ENCODE measurements at places on chromosomes 1 and 21. TPM values are rescaled to one million over a fixed set of nuclear protein-coding genes. Genes with fewer than 3 reads are reported as not detected.
A peak's percentile ranks its signal among the peaks of the same experiment; 100 is the strongest.

IVL gene
- total RNA-seq: not detected

RNF186 gene
- not detected for total RNA-seq

FCGR3B gene
- total RNA-seq: not detected

BGLAP gene
- not detected for total RNA-seq

LCE1A gene
- total RNA-seq: not detected

TNFRSF4 gene
- 0.59 TPM for total RNA-seq

INSRR gene
- not detected for total RNA-seq

KRTAP12-2 gene
- not detected for total RNA-seq

XCL1 gene
- 0.25 TPM for total RNA-seq

TMEM200B gene
- total RNA-seq: 15.4 TPM

DNA sequence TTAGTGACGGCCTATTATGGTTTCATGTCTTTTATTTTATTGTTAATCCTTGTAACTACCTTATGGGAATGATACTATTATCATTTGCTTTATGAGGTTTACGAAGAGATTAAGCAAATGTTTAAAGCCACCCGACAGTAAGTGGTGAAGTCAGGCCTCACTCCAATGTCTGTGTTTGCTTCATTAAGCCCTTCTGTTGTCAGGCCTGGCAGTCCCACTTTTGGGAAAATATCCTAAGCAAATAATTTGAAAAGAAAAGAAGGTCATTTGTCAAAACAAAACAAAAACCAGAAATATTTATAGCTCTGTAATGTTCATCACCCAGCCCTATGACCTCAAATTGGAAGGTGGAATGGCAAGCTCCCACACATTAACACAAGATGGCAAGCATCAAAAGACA, 40.7 kb upstream of the USP24 start:
- no peak overlapping the region for H3K27ac ChIP-seq
- H3K27me3 ChIP-seq: peaks cover 4% of the 10 kb centered on the region
- H3K4me1 ChIP-seq: peaks cover under 1% of the 10 kb centered on the region

DNA sequence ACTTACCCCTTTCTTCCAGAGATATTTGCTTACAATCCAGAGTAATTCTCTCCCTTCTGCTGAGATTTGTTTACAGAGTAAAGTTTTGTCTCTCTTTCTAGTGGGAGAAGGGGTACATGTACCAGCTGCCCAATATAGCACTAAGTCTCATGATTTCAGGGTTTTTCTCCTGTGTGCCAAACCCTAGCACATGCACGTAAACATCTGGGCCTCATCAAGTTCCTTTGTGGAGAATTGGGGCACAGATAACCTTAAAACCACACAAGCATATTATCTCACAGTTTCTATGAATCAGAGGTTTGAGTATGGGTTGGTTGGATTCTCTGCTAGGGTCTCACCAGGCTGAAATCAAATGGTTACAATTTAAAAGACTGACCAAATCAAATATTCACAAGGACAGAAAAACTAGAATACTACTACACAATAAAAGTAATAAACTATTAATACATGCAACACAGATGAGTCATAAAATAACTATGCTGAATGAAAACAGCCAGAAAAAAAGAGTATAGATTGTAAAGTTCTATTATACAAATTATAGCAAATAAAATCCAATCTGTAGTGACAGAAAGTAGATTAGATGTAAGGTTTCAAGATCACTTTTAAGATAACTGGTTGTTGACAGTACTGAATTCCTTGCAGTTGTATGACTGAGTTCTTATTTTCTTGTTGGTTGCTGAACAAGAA, 347.4 kb upstream of the PTBP2 start:
- peaks cover 35% of the 10 kb centered on the region for H3K4me1 ChIP-seq
- peaks cover 2% of the 10 kb centered on the region for H3K36me3 ChIP-seq
- no peak for DNase-seq
- H3K4me3 ChIP-seq: no peak overlapping the region
- H3K27me3 ChIP-seq: no peaks in the 10 kb centered on the region
- H3K27ac ChIP-seq: no peak overlapping the region

DNA sequence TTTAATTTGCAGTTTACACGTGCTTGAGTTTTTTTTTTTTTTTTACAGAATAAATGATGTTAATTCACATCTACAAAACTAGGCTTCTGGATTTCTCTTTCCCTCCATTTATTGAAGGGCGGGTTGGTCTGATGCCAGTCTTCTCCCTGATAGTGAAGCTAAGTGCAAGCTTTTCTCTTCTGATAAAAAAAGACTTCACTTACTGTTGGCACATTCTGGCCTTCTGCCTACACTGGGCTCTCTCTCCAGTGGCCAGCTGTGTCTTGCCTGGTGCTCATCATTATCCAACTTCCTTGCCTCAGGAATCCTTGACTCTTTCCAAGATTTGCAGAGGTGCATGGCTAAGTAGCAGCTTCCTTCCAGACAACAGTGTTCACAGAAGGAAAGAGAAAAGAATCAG, 7.6 kb upstream of the RAP1A start:
- no peak overlapping the region for H3K27ac ChIP-seq
- no peaks in the 10 kb centered on the region for H3K27me3 ChIP-seq
- no peak for DNase-seq
- H3K4me1 ChIP-seq: no peaks in the 10 kb centered on the region
- no peak overlapping the region for H3K4me3 ChIP-seq

- no peak overlapping the region for H3K4me3 ChIP-seq
- no peaks in the 10 kb centered on the region for H3K36me3 ChIP-seq
- no peaks in the 10 kb centered on the region for H3K4me1 ChIP-seq
- peaks cover 33% of the 10 kb centered on the region for H3K27me3 ChIP-seq
These were observed 7.3 kb upstream of the SLC5A9 start for GRCh38 chr1:48215222-48215621.

- peaks cover 6% of the 10 kb centered on the region for H3K36me3 ChIP-seq
- H3K27me3 ChIP-seq: no peaks in the 10 kb centered on the region
- H3K4me1 ChIP-seq: no peaks in the 10 kb centered on the region
- H3K4me3 ChIP-seq: no peak overlapping the region
- DNase-seq: no peak
- H3K27ac ChIP-seq: no peak overlapping the region
These were observed 43.9 kb downstream of the ZNF684 start for GRCh38 chr1:40575336-40575735.

DNA sequence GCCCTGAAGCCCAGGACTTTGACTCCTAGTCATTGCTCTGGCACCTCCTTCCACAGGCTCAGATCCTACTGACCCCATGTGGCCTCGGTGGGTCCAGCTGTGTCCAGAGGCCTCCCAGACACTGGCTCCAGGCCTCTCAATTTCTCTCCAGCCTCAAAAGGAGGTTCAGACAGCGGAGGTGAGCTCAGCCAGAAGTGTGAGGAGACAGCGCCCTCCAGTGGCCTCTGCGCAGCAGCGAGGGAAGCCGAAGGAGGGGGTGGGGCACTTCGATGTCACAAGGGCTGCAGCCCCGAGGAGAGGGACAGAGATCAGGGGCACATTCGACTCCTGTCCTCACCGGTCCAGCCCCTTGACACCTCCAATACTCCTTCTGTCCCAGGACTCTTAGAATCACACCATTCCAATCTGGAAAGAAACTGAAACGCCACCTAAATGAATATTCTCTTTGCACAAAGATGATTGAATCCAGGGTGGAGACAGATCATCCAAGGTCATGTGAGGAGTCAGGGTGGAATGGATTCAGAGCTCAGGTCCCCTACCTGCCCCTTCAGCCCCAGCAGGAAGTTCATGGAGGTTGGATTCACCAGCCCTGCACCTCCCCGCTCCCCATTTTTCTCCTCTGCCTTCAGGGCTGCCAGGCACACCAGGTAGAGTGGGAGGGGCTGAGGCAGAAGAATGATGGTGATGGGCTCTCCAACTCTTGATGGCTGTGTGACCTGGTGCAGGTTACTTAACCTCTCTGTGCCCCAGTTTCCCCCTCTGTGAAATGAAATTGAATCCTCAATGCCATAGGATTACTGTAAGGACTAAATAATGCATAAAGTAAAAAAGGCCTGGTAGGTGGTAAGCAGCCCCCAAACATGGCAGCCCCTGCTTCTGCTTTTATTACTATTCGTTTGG, 34.8 kb upstream of the ZBTB40 start:
- H3K4me1 ChIP-seq: peaks cover 43% of the 10 kb centered on the region
- DNase-seq: no peak
- no peaks in the 10 kb centered on the region for H3K27me3 ChIP-seq
- no peak overlapping the region for H3K4me3 ChIP-seq

DNA sequence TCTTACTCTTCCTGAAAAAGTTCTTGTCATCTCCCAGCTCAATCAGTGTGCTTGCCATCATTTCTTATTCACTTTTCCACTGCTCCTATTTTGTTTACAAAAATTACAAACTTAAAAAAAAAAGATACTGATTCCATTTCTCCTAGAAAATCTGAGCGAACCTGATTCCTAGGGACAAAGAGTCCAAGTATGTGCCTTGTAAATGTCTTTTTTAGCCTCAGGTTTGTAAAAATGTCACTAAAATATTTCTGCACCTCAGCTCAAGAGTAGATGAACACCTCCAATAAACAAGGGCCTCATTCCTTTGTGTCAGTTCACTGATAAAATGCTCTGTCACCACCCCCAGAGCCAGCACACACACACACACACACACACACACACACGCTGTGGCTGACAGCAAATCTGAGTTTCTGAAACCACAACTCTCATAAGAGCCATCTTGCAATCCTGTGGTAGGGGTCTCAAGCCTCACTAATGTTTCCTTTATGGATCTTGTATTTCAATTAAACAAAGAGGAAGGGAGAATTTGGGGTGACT, 299.2 kb downstream of the PBX1 start:
- H3K4me3 ChIP-seq: no peak overlapping the region
- no peaks in the 10 kb centered on the region for H3K36me3 ChIP-seq
- no peak for DNase-seq
- H3K4me1 ChIP-seq: no peaks in the 10 kb centered on the region

- no peak for DNase-seq
- no peaks in the 10 kb centered on the region for H3K27me3 ChIP-seq
- peak overlapping the region; percentile 0 for H3K27ac ChIP-seq
- H3K4me1 ChIP-seq: peaks cover 41% of the 10 kb centered on the region
- no peaks in the 10 kb centered on the region for H3K36me3 ChIP-seq
These were observed 31.7 kb downstream of the CHML start for GRCh38 chr1:241608379-241609033.

DNA sequence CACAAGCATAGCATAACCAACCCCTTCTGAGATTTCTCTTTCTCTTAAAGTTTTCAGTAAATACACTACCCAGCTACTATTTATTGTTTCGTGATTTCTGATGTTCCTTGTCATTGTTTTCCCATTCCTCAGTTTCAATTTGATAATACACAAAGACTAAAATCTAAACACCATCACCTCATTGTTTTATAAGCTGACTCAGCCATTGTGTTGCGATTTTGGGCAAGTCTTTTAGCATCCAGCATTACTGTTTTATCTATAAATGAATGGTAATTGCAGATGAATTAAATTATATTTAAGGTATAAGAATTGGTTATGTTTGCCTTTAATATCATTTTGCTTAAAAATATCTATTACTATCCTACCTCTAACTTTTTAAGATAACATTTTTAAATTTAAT, 1308.5 kb downstream of the PLA2G4A start:
- no peak overlapping the region for H3K4me3 ChIP-seq
- DNase-seq: no peak
- no peak overlapping the region for H3K27ac ChIP-seq
- H3K36me3 ChIP-seq: no peaks in the 10 kb centered on the region

GRCh38 chr1:36663772-36664430, 181.2 kb upstream of the CSF3R start:
- no peaks in the 10 kb centered on the region for H3K4me1 ChIP-seq
- no peak for DNase-seq
- H3K27ac ChIP-seq: no peak overlapping the region

DNA sequence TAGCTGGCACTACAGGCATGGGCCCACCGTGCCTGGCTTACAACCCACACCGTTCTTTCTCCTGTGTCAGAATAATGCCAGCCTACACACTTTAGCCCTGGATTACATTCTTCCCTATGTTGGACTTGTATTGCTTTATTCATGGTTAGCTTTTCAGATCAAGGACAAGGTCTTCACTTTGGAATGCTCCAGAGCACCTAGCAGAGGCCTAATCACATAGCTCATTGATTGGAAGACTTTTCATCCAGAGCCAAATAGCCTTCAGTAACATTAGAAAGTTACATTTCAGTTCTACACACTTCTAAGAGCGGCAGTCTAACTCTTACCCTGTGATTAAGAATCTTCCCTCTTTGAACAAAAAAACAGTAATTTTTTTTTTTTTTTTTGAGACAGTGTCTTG, 29.4 kb upstream of the ZFYVE9 start:
- no peak overlapping the region for H3K27ac ChIP-seq
- DNase-seq: no peak
- H3K27me3 ChIP-seq: no peaks in the 10 kb centered on the region
- no peaks in the 10 kb centered on the region for H3K4me1 ChIP-seq
- H3K36me3 ChIP-seq: no peaks in the 10 kb centered on the region
- no peak overlapping the region for H3K4me3 ChIP-seq

GRCh38 chr1:170729225-170730002, 65.5 kb downstream of the PRRX1 start:
- peak overlapping the region; percentile 67 for H3K27ac ChIP-seq
- H3K4me1 ChIP-seq: peaks cover 39% of the 10 kb centered on the region
- H3K4me3 ChIP-seq: no peak overlapping the region
- H3K27me3 ChIP-seq: no peaks in the 10 kb centered on the region

DNA sequence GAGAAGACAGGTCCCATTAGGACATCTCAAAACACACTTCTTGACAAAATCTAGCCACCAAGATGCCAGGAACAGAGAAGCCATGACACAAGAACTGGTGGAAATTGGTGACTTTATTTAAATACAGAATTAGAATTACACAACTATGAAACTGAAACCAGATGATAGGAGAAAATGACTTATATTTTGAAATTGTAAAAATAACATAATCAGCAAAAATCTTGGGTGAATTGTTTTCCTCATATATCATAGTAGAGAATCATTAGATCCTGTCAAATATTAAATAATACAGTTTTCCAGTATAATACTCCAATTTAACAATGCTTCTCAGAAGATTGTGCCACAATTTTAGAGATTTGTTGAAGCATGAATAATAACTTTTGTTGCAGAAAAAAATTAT, 81.5 kb upstream of the MROH9 start:
- peaks cover under 1% of the 10 kb centered on the region for H3K36me3 ChIP-seq
- no peak overlapping the region for H3K27ac ChIP-seq
- no peak for DNase-seq
- no peak overlapping the region for H3K4me3 ChIP-seq

DNA sequence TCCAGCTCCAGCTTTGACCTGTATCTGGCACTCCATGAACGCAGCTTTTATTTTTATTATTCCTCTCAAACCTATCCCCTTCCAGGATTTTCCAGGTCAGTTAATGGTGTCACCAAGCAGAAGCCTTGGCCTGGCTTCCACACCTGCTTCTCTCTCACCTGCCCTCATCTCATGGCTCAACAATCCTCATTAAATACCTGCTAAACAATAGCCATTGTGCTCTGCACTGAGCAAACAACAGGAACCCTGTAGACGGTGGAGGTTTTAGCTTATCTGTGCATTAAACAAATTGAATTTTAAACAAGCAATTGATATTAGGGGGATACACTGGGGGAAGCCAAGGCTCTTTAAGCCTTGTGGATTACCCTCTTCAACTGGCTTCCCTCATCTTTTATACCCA, 15.3 kb downstream of the PYCR2 start:
- no peak overlapping the region for H3K4me3 ChIP-seq
- H3K4me1 ChIP-seq: peaks cover 3% of the 10 kb centered on the region
- H3K27me3 ChIP-seq: no peaks in the 10 kb centered on the region
- DNase-seq: no peak

- H3K36me3 ChIP-seq: no peaks in the 10 kb centered on the region
- no peak overlapping the region for H3K4me3 ChIP-seq
- H3K4me1 ChIP-seq: no peaks in the 10 kb centered on the region
- no peak overlapping the region for H3K27ac ChIP-seq
These were observed 16.0 kb upstream of the CHIA start for GRCh38 chr1:111274653-111275052.

- no peak overlapping the region for H3K4me3 ChIP-seq
- no peak for DNase-seq
- H3K36me3 ChIP-seq: peaks cover 2% of the 10 kb centered on the region
- H3K4me1 ChIP-seq: peaks cover 47% of the 10 kb centered on the region
These were observed 116.8 kb downstream of the TOMM20 start for GRCh38 chr1:235011599-235012435.
